Right lobe of liver (tissue), 6 donors: ENCODE measurements at places on chromosomes 2 and 18. TPM values are rescaled to one million over a fixed set of nuclear protein-coding genes. Genes with fewer than 3 reads are reported as not detected.

Gene FAM228B
- 3.5 TPM for total RNA-seq

DNA sequence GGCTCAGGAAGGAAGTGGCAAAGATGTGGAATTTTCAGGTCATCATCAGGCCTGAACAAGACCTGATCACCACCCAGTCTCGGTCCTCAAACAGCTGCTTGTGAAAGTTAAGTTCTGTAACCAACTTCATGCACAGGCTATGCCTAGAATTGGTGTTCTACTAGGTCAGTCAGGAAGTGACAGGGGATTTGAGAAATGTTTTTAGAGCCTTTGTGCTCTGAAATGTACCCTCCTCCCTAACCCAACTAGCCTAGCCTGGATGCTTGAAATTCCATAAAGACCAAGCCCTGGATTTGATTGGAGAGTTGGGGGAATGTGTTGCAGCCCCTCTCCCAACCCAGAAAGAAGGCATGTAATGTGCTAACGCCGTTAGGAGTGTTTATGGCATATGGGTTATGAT is 63.3 kb downstream of the TGOLN2 start:
- no peaks in the 10 kb centered on the region for H3K27me3 ChIP-seq
- H3K4me3 ChIP-seq, result no peak overlapping the region
- no peaks in the 10 kb centered on the region for H3K4me1 ChIP-seq
- H3K27ac ChIP-seq, result no peak overlapping the region

- H3K36me3 ChIP-seq, result no peaks in the 10 kb centered on the region
- no peaks in the 10 kb centered on the region for H3K27me3 ChIP-seq
- no peak overlapping the region for H3K4me3 ChIP-seq
- no peak for DNase-seq
- H3K4me1 ChIP-seq, result no peaks in the 10 kb centered on the region
- no peak overlapping the region for H3K27ac ChIP-seq
Observed at GRCh38 chr2:216318521-216318874, 53.8 kb downstream of the MARCHF4 start.

- H3K4me3 ChIP-seq, result no peak overlapping the region
- H3K27ac ChIP-seq, result no peak overlapping the region
- no peaks in the 10 kb centered on the region for H3K4me1 ChIP-seq
- no peaks in the 10 kb centered on the region for H3K36me3 ChIP-seq
- no peak for DNase-seq
- no peaks in the 10 kb centered on the region for H3K27me3 ChIP-seq
Observed at GRCh38 chr18:6672821-6673308, 56.7 kb upstream of the ARHGAP28 start.

Gene MALL
- total RNA-seq, result 2.5 TPM

- DNase-seq, result no peak
- no peaks in the 10 kb centered on the region for H3K4me1 ChIP-seq
- no peak overlapping the region for H3K27ac ChIP-seq
- no peaks in the 10 kb centered on the region for H3K27me3 ChIP-seq
- H3K4me3 ChIP-seq, result no peak overlapping the region
- peaks cover 4% of the 10 kb centered on the region for H3K36me3 ChIP-seq
Observed at GRCh38 chr2:241036397-241036963, 38.1 kb downstream of the SNED1 start.

- no peaks in the 10 kb centered on the region for H3K4me1 ChIP-seq
- no peak overlapping the region for H3K4me3 ChIP-seq
- no peaks in the 10 kb centered on the region for H3K27me3 ChIP-seq
Observed at GRCh38 chr2:197360744-197361156, 50.2 kb upstream of the ANKRD44 start.

DNA sequence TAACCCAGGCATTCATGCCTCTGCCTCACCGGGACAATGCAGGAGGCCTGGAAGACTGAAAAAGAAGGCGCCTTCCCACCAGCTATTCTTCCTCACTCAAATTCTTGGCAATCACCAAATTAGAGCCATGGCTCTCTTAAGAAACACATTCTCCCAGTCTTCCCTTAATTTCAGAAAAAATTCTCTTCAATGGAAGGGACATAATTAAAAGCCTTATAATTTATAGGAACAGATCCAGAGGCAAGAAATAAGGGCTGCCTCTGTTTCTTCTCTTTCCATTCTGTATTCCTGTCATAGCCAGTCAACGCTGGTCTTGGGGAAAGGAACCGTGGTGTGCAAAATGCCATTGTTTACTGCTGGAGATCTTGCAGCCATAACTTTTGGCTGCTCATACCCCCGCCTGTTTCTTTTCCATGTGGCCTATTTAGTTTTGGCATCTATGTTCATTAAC is 32.8 kb downstream of the DTNA start:
- no peak for DNase-seq
- no peak overlapping the region for H3K4me3 ChIP-seq
- H3K27me3 ChIP-seq, result no peaks in the 10 kb centered on the region
- H3K4me1 ChIP-seq, result no peaks in the 10 kb centered on the region
- no peaks in the 10 kb centered on the region for H3K36me3 ChIP-seq

- no peaks in the 10 kb centered on the region for H3K4me1 ChIP-seq
- H3K27ac ChIP-seq, result no peak overlapping the region
- H3K36me3 ChIP-seq, result no peaks in the 10 kb centered on the region
- no peaks in the 10 kb centered on the region for H3K27me3 ChIP-seq
Observed at GRCh38 chr18:33660696-33661310, 82.8 kb downstream of the ASXL3 start.

Gene RNF152
- total RNA-seq, result 19.5 TPM

- H3K27me3 ChIP-seq, result no peaks in the 10 kb centered on the region
- H3K4me3 ChIP-seq, result no peak overlapping the region
- H3K4me1 ChIP-seq, result no peaks in the 10 kb centered on the region
- H3K36me3 ChIP-seq, result no peaks in the 10 kb centered on the region
- H3K27ac ChIP-seq, result no peak overlapping the region
- no peak for DNase-seq
Observed at GRCh38 chr2:144832048-144832447, 312.1 kb upstream of the ZEB2 start.

Gene BMP10
- 7.3 TPM for total RNA-seq

Gene DYNC2LI1
- total RNA-seq, result 5.8 TPM

Gene HOXD8
- not detected for total RNA-seq

DNA sequence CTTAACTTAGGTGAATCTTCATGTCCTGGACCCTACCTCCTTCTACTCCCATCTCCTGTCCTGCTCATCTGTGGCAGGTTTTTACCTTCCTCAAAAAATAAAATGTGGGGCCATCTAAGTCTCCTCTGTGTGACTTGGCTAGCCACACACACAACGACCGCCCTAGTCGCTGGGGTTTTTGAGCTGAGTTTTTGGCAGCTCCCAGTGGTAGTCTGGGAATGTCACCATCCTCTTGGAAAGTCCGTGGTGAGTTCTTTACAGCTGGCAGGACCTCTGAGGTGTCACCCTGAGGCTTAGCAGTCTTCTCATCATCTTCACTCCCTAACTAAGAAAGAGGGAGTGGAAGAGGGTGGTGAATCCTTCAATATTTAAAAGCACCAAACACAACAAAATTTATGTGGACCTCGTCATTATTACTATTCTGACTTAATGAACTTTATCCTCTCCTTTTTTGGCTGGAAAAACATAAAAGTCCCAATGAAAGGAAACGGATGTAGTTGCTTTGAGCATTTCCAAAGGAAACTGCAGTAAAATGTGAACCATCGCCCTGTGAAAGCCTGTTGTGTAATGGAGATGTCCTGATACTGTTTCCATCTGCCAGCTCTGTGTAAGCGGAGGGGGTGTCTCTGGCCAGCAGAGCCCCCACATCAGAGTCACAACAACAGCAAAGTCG is 78.6 kb downstream of the VAPA start:
- no peak for DNase-seq
- no peak overlapping the region for H3K27ac ChIP-seq
- no peaks in the 10 kb centered on the region for H3K36me3 ChIP-seq
- H3K4me3 ChIP-seq, result no peak overlapping the region
- no peaks in the 10 kb centered on the region for H3K4me1 ChIP-seq
- H3K27me3 ChIP-seq, result no peaks in the 10 kb centered on the region

DNA sequence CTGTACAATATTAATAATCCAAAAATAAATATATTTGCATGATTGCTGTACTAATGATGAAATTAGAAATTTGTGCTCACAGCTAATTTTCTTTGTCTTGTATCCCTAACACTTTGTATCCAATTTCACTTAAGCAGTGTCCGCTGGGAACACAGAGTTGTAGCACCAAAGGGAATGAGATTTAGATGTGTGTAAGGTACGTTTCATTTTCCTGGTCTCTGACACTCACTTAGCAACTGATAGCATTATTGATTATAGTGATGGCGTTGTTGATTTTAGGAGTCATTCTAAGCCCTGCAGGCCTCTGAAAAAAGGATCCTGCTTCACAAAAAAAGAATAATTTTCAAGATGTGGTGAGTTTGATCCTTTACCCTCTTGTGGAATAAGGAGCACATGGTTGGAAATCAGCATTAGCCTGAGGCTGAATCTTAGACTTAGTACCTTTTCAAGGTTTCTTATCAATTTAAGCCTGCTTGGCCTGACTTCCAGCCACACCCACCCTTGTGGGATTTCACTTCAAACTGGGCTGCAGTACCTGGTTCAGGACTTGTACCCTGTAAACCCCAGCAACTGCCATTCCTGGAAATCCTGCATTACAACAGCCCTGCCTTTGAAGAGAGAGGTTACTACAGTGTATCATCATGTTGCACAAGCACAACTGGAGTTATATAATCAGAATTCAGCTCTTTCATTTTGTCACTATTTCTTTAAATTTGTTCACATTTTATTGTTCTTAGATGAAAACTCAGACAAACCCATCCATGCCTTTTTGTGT is 116.2 kb downstream of the RND3 start:
- H3K4me1 ChIP-seq, result peaks cover 20% of the 10 kb centered on the region
- H3K4me3 ChIP-seq, result no peak overlapping the region
- no peaks in the 10 kb centered on the region for H3K27me3 ChIP-seq
- peak; percentile 79 for DNase-seq
- H3K36me3 ChIP-seq, result no peaks in the 10 kb centered on the region

Gene MRPS5
- total RNA-seq, result 50.1 TPM

Gene RAB3GAP1
- total RNA-seq, result 16.3 TPM

Gene IL37
- total RNA-seq, result not detected

- H3K27ac ChIP-seq, result no peak overlapping the region
- H3K36me3 ChIP-seq, result no peaks in the 10 kb centered on the region
- H3K4me3 ChIP-seq, result no peak overlapping the region
Observed at GRCh38 chr2:30072250-30072842, 74.5 kb upstream of the YPEL5 start.

DNA sequence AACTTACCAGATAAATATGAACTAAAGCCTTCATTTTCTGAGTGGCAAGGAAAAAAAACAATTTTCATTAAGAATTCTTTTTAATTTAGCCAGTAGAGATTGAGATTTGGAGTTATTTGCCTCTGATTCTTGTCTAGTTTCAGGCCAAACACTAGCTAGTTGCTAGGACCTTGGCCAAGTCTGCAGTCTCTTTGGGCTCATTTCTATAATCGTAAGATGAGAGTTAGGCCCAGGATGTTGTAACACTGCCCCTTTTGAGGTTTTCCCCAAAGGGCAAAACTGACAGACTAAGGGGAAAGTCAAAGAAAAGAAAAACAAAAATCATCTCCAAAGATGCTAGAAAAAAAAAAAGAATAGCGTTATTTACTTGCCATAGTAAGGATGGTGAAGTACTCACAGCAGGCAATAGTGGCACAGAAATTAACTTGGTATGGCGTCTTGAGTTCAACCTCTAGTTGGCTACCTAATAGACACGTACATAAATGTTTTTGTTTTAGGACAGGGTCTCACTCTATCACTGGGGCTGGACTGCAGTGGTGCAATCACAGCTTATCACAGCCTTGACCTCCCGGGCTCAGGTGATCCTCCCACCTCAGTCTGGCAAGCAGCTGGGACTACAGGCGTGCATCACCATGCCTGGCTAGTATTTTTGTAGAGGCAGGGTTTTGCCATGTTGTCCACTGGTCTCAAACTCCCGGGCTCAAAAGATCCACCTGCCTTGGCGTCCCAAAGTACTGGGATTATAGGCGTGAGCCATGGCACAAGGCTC is 23.0 kb upstream of the ADAM17 start:
- H3K27ac ChIP-seq, result no peak overlapping the region
- H3K4me3 ChIP-seq, result no peak overlapping the region
- no peaks in the 10 kb centered on the region for H3K27me3 ChIP-seq
- H3K4me1 ChIP-seq, result no peaks in the 10 kb centered on the region

GRCh38 chr2:217074576-217075255 is 214.9 kb upstream of the TNP1 start:
- H3K27me3 ChIP-seq, result no peaks in the 10 kb centered on the region
- no peak for DNase-seq
- no peaks in the 10 kb centered on the region for H3K4me1 ChIP-seq
- no peak overlapping the region for H3K4me3 ChIP-seq
- no peak overlapping the region for H3K27ac ChIP-seq

GRCh38 chr18:9578306-9578705 is 36.1 kb downstream of the PPP4R1 start:
- no peak overlapping the region for H3K27ac ChIP-seq
- H3K27me3 ChIP-seq, result no peaks in the 10 kb centered on the region
- no peak for DNase-seq
- no peaks in the 10 kb centered on the region for H3K36me3 ChIP-seq
- no peak overlapping the region for H3K4me3 ChIP-seq
- no peaks in the 10 kb centered on the region for H3K4me1 ChIP-seq

- no peaks in the 10 kb centered on the region for H3K27me3 ChIP-seq
- H3K27ac ChIP-seq, result no peak overlapping the region
- no peak overlapping the region for H3K4me3 ChIP-seq
- H3K4me1 ChIP-seq, result no peaks in the 10 kb centered on the region
Observed at GRCh38 chr2:18077704-18078103, 199.2 kb downstream of the KCNS3 start.

Gene UPP2
- total RNA-seq, result 28.8 TPM

GRCh38 chr18:27395752-27396151 is 210.6 kb upstream of the CHST9 start:
- DNase-seq, result no peak
- no peak overlapping the region for H3K27ac ChIP-seq
- no peak overlapping the region for H3K4me3 ChIP-seq

Gene SEMA4C
- total RNA-seq, result 12.9 TPM

DNA sequence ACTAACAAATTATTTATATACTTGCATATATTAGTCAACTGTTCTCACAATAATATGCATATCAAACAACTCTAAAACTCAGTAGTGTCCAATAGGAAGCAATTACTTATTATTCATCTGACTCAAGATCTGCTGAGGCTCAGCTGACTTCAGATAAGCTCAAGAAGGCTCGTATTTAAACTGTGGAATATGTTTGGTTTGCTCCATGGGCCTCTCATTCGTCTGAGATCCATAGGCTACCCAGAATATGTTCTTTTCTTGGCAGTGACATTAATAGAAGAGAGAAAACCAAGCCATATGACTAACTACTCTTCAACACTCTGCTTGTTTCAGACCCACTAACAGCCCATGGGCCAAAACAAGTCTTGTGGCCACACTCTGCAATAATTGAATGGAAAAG is 107.7 kb upstream of the MAP2 start:
- no peak for DNase-seq
- no peaks in the 10 kb centered on the region for H3K4me1 ChIP-seq
- no peaks in the 10 kb centered on the region for H3K27me3 ChIP-seq
- H3K27ac ChIP-seq, result no peak overlapping the region
- H3K36me3 ChIP-seq, result no peaks in the 10 kb centered on the region

GRCh38 chr2:160267022-160267421 is 67.0 kb upstream of the ITGB6 start:
- no peaks in the 10 kb centered on the region for H3K27me3 ChIP-seq
- no peak overlapping the region for H3K4me3 ChIP-seq
- no peak overlapping the region for H3K27ac ChIP-seq
- no peaks in the 10 kb centered on the region for H3K4me1 ChIP-seq
- no peaks in the 10 kb centered on the region for H3K36me3 ChIP-seq

- DNase-seq, result no peak
- no peak overlapping the region for H3K4me3 ChIP-seq
- no peaks in the 10 kb centered on the region for H3K27me3 ChIP-seq
- H3K4me1 ChIP-seq, result no peaks in the 10 kb centered on the region
- H3K36me3 ChIP-seq, result no peaks in the 10 kb centered on the region
Observed at GRCh38 chr18:31646332-31647126, 37.9 kb downstream of the B4GALT6 start.
